AML-193 (cell line): ENCODE measurements at places on chromosomes 7 and 10.
A peak's percentile ranks its signal among the peaks of the same experiment; 100 is the strongest.

GRCh38 chr7:140702774-140703173 lies 6.3 kb downstream of the NDUFB2 start:
- no peak for DNase-seq

GRCh38 chr7:70619659-70620058 lies 512.3 kb upstream of the GALNT17 start:
- no peak for DNase-seq

DNA sequence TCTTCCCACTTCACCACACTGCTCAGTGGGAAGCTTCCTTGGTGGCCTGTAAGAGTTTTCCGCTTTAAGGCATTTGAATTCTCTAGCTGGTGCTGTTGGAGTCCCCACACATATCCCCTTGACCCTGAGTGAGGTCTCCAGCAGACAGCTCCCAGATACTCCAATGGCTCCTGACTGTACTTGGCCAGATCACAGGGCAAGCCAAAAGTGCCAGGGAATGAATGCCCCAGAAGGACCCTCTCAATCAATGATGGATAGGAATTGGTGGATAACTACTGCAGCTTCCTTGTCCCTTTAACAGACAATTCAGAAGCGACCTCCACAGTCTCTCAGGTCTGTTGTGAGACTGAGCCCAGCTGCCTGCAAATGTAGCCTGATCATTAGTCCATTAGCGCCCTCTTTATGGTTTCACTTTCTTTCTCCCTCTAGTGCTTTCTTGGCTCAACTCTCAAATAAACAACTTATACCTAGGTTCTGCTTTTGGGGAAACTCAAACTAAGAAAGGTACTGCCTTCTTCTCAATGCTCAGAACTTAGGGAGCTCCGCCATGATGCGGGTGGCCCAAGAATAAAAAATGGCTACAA lies 283.0 kb downstream of the TCF7L2 start:
- DNase-seq = no peak

- no peak for DNase-seq
These were observed 829.0 kb downstream of the TNS3 start for GRCh38 chr7:46752881-46753366.

- DNase-seq = no peak
These were observed 94.8 kb upstream of the KCNMA1 start for GRCh38 chr10:77732213-77733003.

DNA sequence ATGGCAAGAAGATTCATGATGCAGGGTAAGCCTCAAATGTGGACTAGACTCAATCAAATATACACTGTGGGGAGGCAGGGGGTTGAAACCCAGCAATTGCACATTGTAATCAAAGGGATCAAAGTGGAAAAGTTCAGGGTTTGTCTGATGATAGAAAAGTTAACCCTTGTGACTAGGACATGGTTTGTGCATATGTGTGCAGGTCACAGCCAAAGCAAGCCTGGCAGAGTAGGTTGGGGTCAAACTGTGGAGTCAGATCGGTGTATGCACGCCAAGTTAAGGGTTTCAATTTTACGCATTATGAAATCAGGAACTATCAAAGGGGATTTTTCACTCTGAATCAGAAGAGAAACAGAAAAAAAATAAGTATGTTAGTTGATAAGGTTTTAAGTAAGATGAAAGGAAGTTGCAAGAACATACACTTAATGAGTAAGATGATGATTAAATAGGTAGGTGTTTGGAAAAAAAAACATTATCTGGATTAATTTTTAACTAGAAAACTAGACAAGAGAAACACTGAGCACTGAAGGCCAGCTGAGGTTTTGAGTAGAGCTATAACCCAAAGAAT lies 188.3 kb downstream of the DGKB start:
- no peak for DNase-seq

DNA sequence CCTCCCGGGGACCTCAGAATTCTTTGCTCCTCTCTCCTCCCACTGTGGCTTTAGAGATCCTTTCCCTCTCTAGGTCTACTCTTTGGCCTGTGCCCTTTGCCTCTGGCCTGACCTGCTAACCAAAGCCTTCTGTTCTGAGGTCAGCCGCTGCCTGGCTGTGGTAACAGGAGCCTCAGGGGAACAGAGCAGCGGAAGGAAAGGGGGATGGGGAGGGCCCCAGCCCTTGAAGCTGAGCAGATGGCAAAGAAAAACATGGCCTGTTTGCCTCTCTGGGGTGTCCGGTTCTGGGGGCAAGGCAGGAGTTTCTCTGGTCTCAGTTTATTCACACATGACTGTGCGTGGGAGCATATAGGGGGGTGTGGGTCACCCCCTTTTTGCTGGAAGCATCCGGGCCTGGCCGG lies 28.2 kb downstream of the COL26A1 start:
- DNase-seq = peak; percentile 44

DNA sequence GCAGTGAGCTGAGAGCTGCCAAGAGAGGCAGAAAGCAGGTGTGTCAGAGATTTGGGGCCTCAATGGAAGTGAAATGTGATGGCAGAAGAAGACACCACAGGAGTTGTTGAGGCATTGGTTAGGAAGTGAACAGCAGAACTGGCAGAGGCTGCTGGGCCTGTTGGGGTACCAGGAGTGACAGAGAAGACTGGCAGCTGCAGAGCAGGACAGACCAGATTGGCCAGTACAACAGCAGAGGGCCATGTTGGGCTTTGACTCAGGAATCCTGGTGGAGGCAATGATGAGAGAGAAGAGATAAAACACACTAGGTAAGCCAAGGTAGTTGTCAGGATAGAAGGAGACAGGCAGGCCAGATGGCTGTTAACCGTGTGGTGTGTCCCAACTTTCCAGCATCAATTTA lies 19.9 kb upstream of the HERPUD2 start:
- DNase-seq = no peak

DNA sequence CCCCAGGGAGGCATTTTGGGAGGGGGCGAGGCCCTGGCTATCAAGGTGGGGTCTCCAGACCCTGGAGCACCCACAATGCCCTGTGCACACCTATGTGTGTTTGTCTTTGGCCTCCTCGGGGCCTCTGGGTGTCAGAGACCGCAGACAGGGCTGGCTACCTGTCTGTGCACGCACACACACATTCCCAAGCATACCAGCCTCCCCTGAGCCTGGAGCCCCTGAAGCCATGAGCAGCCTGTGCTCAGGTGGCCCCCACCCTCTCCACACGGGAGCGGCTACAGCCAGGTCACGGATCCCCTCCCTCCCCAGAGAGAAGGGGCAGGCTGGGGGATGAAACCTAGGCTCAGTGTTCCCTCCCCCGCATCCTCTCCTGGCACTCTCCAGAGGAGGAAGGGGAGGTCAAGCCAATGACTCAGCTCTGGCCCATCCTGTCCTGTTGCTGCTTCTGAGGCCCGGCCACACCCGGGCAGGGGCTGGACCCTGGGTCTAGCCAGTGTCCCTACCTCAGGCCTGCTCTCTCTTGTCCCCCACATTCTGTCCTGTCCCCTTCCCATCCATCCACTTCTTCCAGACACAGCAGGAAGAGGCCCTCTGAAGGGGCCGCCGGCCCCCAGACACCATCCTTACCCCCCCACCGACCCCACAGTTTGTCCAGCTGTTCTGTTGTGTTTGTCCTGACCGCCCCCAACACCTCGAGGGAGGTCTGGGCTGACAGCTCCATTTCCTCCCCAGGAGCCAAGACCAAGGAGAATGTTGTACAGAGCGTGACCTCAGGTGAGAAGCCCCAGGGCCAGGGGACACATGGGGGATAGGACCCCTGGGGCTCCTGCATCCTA lies 720 bp downstream of the SNCG start:
- DNase-seq = no peak

- DNase-seq = no peak
These were observed 303.0 kb upstream of the SP8 start for GRCh38 chr7:21089653-21090052.

GRCh38 chr7:29194594-29195427 lies at the start of gene CHN2:
Gene CHN2, plus strand, starts transcription at chr7:29194775.
- peak; percentile 16 for DNase-seq

GRCh38 chr10:45660876-45661411 lies 11.6 kb downstream of the ZFAND4 start:
- DNase-seq = no peak

DNA sequence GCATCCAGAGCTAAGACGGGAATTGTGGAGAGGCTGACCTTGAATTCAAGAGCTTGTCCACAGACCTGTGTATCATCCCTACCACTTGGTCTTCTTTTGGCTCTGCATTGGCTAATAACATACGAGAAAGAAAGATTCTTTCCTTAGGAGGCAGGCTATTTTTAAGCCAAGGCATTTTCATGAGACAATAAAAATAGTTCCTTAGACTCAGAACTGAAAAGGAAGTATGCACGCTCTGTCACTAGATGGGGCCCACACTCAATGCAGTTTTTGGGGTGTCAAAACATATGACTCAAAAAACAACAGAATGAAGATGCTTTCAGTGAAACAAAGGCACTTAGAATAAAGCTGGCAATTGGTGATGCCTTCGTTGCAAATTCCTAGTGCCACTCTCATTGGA lies 265.9 kb upstream of the DGKB start:
- peak; percentile 24 for DNase-seq

- no peak for DNase-seq
These were observed 431.8 kb upstream of the MGMT start for GRCh38 chr10:129035052-129035827.

DNA sequence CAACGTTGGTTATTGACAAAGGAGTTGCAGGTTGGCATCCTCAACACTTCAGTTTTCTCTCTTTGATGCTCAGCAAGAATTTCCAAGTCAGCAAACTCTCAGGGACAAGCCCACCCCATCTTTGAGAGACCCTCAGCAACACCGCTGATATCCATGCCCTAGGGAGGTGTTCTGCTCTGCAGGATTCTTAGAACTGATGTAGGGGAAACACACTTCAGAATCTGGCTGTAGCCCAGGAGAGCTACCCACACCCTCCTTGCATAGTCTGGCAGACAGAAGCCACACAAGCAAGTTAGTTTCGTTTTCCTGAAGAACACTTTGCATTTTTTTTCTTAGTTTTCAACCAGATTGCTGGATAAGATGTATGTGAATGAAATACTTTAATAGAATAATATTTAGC lies 822 bp downstream of the SAMD9L start:
- peak; percentile 47 for DNase-seq

GRCh38 chr7:124275411-124275810 lies 242.5 kb upstream of the TMEM229A start:
- no peak for DNase-seq

DNA sequence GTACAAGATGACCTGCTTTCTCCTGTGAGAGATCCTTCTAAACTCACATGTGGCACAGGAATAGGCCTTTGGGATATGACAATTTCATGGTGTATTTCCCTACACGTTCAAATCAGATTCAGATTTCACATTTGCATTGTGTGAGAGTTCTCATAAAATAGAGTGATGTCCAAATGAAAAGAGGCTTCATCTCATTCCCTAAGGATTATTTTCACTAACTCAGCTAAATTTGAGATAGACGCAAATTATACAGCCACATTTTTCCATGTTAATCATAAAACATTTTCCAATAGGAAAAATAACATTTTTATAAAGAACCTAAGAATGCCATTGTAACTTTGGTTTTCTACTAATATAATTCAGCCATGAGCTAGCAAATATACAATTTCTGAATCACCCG lies 35.5 kb upstream of the PARD3 start:
- DNase-seq = no peak

DNA sequence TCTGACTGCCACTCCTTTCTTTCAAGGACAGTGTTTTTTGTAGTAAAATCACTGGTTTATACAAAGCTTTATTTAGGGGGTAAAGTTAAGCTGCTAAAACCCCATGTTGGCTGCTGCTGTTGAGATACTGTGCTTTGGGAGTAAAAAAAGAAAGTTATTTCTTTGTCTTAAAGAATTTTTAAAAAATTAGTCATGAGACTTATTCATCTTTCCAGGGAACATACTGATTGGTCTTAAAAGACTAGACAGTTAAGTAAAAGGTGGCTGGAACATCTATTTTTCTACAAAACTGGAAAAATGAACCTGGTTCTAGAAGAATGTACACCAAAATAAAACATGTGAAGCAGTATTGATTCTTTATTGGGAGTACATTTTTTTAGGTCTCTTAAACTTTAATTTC lies 20.6 kb downstream of the BBIP1 start:
- DNase-seq = no peak

DNA sequence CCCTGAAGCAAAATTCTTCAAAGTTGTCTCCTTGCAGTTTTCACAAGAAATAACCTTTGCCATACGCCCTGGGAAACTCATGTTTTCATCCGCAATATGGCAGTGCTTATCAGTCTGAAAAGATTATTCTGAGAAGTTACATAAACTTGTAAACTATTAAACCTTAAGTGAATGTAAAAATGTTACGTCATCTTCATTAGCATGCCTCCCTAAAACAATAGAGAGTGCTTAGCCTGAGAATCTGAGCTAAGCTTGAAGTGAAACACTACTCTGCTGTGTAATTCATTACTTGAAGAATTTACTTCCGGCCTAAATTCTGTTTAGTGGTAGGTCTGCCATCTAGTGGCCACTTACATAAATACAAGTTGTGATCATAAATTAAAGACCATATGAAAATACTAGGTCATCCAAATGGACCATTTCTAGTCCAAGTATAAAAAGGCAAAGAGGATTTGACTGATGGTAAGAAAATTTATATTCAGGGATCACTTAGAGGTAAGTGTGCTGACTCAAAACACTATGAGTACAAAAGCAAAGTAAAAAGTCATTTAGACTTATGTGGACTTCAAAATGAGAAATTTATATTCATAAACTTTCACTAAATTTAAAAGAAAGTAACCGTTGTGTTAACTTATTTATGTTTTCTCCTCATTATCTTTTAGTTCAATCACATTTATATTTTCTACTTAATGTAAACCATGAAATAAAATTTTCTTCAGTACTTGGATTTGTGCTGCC lies 745.1 kb upstream of the LRRTM3 start:
- peak; percentile 47 for DNase-seq

- DNase-seq = no peak
These were observed 8.2 kb downstream of the LFNG start for GRCh38 chr7:2527505-2528467.

GRCh38 chr7:35386816-35387706 lies 133.2 kb upstream of the TBX20 start:
- no peak for DNase-seq

DNA sequence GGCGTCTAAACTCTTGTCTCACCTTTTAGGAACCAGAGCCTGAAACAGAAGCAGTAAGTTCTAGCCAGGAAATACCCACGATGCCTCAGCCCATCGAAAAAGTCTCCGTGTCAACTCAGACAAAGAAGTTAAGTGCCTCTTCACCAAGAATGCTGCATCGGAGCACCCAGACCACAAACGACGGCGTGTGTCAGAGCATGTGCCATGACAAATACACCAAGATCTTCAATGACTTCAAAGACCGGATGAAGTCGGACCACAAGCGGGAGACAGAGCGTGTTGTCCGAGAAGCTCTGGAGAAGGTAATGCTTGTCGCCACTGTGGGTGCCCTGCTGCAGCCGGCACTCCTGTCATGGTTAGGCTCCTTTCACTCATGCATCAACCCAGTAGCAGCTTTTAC lies 113.1 kb downstream of the ZMYND11 start:
- DNase-seq = no peak

- DNase-seq = peak; percentile 24
These were observed 10.9 kb downstream of the LDB3 start for GRCh38 chr10:86678999-86679792.

- DNase-seq = peak; percentile 79
These were observed 63.6 kb downstream of the ANKRD7 start for GRCh38 chr7:118288098-118288497.

- DNase-seq = no peak
These were observed 8.8 kb downstream of the TMEM120A start for GRCh38 chr7:75985518-75986146.
